ENCODE measurements at places on chromosomes 12 and 14.

- no peak for DNase-seq
Measured at GRCh38 chr12:59007620-59008019, 87.3 kb upstream of the LRIG3 start.

- no peak for DNase-seq
Measured at GRCh38 chr12:62848418-62848817, 86.5 kb downstream of the PPM1H start.

GRCh38 chr14:24409192-24409591, 10.4 kb downstream of the NYNRIN start:
- DNase-seq = no peak

- DNase-seq = no peak
Measured at GRCh38 chr12:115758877-115759620, 518.4 kb downstream of the MED13L start.

- no peak for DNase-seq
Measured at GRCh38 chr14:91261115-91261514, 16.6 kb upstream of the GPR68 start.

GRCh38 chr14:77498984-77499527, 440 bp upstream of the ISM2 start:
- no peak for DNase-seq

GRCh38 chr12:51730745-51731144, 117.8 kb downstream of the FIGNL2 start:
- no peak for DNase-seq

DNA sequence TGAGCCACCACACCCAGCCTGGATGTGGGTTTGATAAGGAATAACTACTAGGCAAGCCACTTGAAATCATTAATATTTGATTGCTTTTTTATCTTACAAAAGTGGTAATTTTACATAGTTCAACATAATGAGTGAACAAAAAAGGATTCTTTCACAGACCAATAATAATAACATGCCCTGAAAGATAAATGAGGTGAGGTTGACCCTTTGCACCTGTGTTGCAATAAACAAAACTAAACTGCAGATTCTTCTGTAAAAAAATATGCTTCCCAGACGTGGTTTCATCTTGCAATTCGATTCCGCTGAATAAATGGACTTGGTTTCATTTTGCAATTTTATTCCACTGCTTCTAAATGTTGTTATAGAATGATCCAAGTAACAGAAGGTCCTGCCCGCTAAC, 1514.9 kb upstream of the TMEM132C start:
- DNase-seq = no peak

- no peak for DNase-seq
Measured at GRCh38 chr12:46562625-46563225, 190.2 kb upstream of the SLC38A2 start.
